ENCODE measurements at places on chromosomes 6 and 20. TPM values are rescaled to one million over a fixed set of nuclear protein-coding genes. Genes with fewer than 3 reads are reported as not detected.

GRCh38 chr6:7786214-7786661 is 60.3 kb downstream of the BMP6 start:
- DNase-seq, result no peak

The MOXD1 gene
- not detected for total RNA-seq

The OPRM1 gene
- not detected for total RNA-seq

GRCh38 chr6:42370323-42370985 is 81.3 kb downstream of the TRERF1 start:
- DNase-seq, result no peak

The KCNS1 gene
- total RNA-seq, result not detected

The TP53TG5 gene
- total RNA-seq, result not detected

- no peak for DNase-seq
Measured at GRCh38 chr6:110690916-110691315, 124.4 kb downstream of the CDK19 start.

The RNF182 gene
- 1.8 TPM for total RNA-seq
